Astrocyte of the spinal cord (primary cell): ENCODE measurements at places on chromosomes 4 and X.

- no peak for DNase-seq
Observed at GRCh38 chr4:142112451-142112850, 476.1 kb downstream of the IL15 start.

- DNase-seq, result no peak
Observed at GRCh38 chr4:165838575-165838974, 34.5 kb upstream of the TLL1 start.

DNA sequence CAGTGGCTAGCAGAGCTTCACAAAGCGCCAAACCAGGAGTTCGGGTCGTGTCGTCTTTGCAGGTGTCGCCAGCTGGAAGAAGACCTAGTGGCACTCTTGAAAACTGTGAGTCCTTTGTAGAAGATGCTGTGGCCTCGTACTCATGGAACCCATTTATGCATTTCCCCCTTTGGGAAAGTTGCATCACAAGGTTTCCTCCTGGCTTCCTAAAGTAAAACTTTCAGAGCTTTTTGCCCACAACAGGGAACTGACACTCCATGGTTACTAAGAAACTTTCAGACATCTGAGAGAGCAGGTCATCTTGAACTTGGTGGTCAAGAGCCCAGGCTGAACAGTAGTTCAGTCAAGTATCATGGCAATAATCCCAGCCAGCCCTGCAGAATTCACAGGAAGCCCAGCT lies 15.9 kb upstream of the NOCT start:
- no peak for DNase-seq

- DNase-seq, result no peak
Observed at GRCh38 chrX:105265093-105265492, 44.6 kb upstream of the TEX13A start.

DNA sequence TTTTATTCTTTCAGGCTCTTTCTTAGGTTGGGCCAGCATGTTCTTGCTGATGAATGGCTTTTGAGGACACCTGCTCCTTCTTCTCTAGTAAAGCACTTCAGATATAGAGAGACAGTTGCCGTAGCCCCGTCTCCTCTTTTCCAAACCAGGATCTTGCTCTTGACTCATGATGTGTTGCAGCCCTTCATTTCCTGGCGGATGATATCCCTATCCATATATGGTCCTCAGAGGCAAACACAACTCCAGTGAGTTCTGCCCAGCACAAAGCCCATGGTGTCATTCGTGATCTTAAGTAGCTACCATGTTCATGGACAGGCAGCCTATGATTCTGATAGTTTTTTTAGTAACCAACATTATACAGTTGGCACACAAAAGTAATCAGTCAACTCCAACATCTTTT lies 59.8 kb upstream of the ACSL1 start:
- DNase-seq, result no peak

GRCh38 chr4:84920617-84921016 lies 45.9 kb downstream of the WDFY3 start:
- peak; percentile 46 for DNase-seq

GRCh38 chr4:153218961-153219360 lies 14.7 kb downstream of the TRIM2 start:
- DNase-seq, result no peak

DNA sequence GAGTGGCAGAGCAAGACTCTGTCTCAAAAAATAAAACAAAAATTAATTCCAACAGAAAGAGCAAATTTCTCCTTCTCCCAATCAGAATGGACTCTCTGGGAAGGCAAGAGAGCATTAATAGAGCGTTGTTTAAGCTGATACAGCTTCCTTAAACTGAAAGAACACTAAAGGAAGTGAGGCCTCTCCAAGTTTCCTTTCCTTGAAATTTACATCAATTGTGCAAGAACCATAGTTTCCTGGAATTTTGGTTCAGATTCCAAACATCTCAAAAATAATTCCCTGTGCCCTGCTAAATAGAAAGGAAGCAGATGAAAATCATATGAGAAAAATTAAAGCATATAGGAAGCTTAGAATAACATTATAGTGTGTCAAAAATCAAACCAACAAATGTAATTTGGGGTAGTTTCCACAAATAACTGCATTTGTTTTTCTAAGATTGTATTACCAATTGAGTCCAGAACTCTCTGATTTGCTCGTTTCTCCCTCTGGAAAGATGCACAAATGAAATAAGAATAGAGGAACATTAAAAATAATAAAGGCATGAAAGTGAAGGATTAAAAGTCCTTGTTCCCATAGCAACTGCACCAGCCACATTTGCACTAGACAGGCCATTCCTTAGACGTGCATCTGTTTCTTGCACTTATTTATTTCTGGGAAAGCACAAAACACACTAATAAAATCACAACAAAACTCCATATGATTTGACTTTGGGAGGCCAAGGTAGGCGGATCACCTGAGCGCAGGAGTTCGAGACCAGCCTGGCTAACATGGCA lies 3.7 kb upstream of the FAM241A start:
- no peak for DNase-seq

- no peak for DNase-seq
Observed at GRCh38 chr4:15665753-15666365, 10.7 kb upstream of the FBXL5 start.

GRCh38 chr4:54120518-54120917 lies 20.6 kb downstream of the GSX2 start:
- DNase-seq, result no peak

DNA sequence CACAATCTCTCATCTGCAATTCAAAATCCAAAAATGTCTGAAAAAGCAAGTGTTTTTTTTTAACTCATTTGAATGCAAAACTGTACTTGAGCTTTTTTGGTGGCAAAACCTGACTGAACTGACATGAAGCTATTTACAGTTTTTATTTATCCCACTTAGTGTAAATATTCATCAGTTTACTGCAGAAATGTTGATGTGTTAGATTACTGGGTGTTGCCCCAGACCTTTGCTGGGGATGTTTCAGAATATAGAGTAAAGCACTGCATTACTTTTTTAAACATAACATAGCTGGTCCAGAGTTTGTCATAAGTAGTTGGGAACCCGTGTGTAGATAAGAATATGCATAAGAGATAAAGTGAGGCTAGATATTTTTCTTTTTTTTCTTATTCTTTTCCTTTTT lies 27.3 kb downstream of the PTPN13 start:
- no peak for DNase-seq

DNA sequence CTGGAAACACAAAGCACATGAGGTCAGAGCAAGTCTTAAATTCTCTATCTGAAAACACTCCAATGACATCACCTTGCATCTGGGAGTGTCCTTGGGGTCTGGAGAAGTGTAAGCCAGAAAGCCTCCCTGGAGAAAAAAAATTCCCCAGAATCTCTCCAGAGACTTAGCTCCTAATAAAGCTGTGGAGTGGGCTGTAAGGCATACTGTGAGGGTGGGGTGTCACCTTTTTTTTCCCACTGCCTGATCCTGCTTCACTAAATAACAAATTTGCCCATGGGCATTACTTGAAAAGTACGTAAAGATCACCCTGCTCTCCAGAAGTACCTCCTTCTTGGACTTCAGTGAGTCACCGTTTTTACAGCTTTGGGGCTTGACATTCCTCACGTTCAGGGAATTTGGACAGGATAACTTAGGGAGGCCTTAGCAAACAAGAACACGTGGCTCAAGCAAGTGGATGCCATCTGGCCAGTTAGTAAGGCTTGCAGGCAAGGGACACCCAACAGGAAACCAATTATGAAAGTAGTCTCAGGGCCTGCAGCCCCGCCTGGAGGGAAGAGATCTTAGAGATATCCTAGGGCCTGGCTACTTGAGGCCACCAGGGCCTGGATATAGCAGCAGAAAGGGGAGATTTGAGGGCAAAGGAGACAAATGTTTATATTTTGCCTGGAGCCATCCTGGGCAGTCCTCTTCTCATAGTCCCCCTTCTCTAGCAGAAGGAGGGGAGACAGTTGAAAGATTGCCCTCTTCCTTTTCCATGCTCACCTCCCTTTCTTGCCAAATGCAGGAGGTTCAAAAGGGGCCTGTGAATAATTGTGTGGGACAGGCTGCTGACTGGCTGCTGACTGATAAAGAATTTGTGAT lies 60.1 kb upstream of the PLAC1 start:
- peak; percentile 86 for DNase-seq

DNA sequence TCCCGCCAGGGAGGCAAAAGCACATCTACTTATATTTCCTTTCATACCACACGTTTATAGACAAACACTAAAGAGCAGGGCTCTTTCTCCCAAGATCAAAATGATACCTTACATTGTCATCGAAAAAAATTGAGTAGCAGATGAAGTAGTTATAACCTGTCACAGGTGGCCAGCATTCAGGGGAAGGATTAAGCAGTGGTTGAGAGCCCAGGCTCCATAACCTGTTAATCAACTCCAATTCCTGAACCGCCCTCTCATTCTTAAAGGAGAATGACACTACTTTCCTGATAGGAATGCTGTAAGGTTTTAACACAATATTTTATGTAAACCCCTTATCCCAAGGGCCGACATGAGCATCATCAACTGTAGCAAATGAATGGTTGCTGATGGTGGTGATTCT lies 268.9 kb upstream of the KCNIP4 start:
- no peak for DNase-seq

DNA sequence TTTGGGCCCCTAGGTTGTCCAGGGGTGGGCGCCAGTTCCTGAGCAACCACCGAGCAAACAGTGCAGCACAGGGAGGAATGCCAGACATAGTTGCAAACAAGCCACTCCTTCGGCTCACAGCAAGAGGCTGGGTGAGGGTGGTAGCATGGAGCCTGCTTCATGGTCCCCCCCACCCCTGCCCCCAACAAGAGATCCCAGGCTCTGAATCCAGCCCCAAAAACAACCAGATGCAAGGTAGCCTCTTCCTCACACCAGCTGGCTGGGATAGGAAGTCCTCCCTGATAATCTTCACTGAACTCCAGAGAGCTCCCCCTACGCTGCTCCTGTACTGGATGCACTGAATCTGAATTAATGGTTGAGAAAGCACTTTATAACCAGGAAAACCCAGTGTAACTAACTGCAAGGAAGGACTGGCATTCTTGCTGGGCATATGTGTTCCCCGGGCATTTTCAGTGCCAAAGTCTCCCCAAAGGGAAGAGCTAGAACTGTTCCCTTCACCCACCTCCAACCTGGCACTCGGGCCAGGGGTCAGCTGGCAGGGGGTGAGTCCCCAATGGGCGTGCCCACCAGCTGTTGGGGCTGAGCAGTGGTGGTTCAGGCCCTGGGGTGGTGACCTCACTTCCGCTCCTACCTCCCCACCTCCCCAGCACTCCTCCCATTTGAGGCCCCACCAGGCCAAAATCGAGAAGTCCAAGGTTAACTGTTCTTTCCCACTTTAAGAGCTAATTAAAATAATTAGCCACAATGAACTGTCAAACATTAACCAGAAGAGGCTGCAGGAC lies 1.5 kb downstream of the ELF4 start:
- peak; percentile 24 for DNase-seq

DNA sequence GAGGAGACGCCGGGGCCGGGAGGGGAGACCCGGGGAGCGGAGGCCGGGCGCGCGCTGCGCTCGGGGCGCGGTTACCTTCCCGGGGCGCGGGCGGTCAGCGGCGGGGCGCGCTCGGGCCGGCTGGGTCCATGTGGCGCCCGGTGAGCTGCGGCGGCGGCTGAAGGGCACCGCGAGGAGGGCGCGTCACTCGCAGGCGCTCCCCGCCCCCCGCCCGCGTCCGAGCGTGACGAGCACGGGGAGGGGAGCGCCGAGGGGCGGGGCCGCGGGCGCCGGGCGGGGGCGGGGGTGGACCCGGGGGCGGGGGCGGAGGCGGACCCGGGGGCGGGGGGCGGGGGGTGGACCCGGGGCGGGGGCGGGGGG lies at the start of gene CPLX1:
Gene CPLX1 (minus strand): TSS at position 159 of the 360 bp plus-strand sequence. CDS start 1,607 bp downstream, outside the sequence.
- DNase-seq, result no peak

- no peak for DNase-seq
Observed at GRCh38 chrX:109720947-109721346, 12.1 kb downstream of the ACSL4 start.

GRCh38 chrX:42803320-42803719 lies 25.4 kb upstream of the PPP1R2C start:
- peak; percentile 21 for DNase-seq

GRCh38 chrX:47844117-47844516 lies 7.4 kb downstream of the ZNF81 start:
- no peak for DNase-seq

GRCh38 chrX:33273535-33273934 lies 62.2 kb upstream of the DMD start:
- no peak for DNase-seq

GRCh38 chr4:48899950-48900349 lies 6.6 kb downstream of the OCIAD2 start:
- peak; percentile 86 for DNase-seq

DNA sequence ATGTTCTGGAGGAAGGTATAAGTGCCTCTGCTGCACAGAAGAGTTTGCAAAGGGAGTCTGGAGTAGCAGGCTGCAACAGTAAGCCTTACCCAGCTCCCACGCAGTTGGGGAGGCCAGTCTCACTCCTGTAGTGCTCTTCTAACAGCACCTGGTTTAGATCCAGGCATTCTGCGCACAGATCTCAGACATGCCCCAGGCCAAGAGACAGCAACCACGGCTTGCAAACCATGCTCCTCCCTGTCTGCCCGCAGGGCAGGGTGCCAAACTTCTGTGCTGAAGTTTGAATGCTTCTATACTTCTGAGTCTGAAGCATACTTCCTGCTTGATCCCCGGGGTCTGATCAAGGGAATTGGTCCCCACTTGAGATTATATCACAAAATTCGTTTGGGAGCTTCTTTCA lies 106.3 kb downstream of the LINC00632 start:
- peak; percentile 42 for DNase-seq

- no peak for DNase-seq
Observed at GRCh38 chr4:154954117-154954516, 173.0 kb downstream of the RBM46 start.

DNA sequence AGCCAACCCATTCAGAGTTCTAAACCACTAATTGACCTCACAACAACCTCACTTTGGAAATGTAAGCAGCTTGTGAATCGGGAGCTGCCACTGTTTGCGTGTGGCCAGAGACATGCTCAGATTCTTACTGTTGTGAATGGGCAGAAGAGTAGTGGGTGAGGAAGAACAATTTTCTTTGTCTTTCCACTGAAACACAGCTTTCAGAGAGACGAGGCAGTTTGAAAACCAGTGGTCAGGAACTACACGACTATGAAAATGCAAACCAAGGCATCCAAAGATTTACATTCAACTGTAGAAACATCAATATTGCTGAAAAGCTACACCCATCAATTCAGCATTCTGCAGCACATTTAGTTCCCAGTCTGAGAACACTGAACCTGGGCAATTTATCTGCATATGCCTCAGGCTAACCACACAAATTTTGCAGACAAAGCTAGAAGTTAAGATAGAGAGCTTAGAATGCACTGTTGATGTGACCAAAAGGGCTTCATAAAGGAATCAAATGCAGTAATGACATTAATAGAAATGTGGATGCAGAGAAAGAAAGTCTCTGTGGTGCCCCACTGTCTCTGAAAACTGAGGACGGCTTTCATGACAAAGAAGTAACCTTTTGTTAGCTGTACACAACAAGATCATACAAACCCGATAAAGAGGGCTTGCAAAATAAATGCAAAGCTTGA lies 134.3 kb downstream of the APBB2 start:
- DNase-seq, result no peak

GRCh38 chr4:173171098-173171497 lies 2.5 kb downstream of the GALNT7 start:
- peak; percentile 44 for DNase-seq

DNA sequence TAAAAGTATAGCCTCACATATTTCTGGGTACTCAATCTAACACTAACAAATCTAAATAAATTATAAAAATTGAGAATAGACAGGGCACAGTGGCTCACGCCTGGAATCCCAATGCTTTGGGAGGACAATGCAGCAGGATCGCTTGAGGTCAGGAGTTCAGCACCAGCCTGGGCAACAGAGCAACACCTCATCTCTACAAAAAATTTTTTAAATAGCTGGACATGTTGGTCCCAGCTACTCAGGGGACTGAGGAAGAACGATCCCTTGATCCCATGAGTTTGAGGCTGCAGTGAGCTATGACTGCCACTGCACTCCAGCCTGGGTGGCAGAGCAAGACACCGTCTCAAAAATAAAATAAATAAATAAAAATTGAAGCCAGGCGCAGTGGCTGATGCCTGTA lies 192.7 kb downstream of the LRBA start:
- no peak for DNase-seq
